ENCODE measurements at places on chromosomes 5 and 9.

GRCh38 chr9:135343837-135344522 lies 135.6 kb upstream of the PPP1R26 start:
- DNase-seq = no peak

- DNase-seq = no peak
These were observed 51.1 kb downstream of the P4HA2 start for GRCh38 chr5:132176521-132176945.

DNA sequence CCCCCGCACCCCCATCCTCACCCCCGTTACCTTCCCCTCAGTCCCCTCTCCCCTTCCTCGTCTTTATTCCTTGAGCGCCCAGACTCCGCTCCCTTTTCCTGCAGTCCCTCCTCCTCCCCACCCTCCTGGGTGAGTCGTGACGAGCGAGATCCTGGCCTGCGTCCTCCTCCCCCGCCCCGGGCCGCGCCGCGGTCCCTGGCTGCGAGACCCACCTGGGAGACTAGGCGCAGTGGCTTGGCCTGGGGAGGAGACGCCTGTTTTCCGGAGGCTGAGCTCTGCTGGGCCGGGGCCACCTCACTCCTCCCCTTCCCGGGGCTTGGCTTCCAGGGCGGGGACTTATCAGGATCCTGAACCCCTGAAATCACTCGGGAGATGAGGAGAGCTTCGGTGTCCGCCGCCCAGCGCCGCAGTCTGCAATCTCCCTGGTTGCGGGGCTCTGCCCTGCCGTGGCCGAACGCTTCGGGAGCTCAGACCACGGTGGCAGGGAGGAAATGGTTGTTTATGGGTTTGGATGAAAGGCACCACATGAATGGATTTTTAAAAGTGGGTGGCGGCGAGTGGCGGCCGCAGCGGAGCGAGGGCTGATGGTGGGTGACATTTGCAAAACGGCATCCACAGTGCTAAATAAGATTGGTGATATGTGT lies 984 bp downstream of the STXBP1 start:
- DNase-seq = no peak

DNA sequence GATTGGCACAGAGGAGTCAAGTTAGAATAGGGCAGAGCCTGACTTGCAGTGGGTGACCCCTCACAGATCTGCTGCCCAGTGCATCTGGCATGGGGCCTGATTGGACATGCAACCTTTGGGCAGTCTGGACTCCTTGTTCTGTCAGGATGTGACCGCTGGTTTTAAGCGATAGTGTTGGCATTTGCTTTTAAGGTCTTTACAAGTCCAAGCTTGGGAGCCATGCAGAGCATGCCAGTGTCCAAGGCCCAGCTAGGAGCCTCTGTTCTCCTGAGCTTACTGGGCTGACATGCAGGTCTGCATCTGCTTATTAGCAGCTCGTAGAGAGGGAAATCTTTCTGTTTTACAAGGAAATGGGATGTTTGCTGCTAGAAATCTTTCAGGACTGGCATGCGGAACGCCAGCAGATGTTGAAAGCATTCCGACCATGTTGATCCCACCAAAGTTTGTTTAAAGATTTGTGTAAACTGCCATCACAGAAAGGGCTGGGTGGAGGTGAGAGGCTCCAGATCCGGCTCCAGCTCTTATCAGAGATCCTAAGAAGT lies 27.5 kb downstream of the GADD45G start:
- DNase-seq = no peak

DNA sequence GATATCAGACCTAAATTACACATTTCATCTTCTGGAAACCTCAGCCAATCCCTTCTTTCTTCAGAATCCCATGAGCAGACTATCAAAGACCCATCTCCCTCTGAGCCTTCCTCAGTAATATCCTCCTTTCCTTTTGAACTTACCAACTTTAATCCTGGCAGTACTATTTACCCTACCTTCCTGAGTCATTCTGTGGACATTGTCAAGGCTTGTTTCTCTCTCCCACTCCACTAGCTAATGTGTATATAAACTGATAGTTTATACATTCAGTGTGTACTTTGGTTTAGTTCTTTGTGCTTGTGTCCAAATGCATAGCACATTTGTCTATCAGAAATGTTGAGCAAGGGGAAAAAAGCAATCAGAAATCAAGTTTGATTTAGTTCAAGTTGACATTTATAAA lies 568.3 kb downstream of the CSNK1G3 start:
- DNase-seq = no peak

GRCh38 chr5:14102666-14103065 lies 40.5 kb upstream of the TRIO start:
- no peak for DNase-seq

GRCh38 chr5:157384971-157385709 lies 74.9 kb upstream of the NIPAL4 start:
- DNase-seq = peak; percentile 100

GRCh38 chr5:133360693-133361472 lies 251.5 kb downstream of the FSTL4 start:
- DNase-seq = no peak

- no peak for DNase-seq
These were observed 13.8 kb downstream of the WWC1 start for GRCh38 chr5:168305281-168305680.

DNA sequence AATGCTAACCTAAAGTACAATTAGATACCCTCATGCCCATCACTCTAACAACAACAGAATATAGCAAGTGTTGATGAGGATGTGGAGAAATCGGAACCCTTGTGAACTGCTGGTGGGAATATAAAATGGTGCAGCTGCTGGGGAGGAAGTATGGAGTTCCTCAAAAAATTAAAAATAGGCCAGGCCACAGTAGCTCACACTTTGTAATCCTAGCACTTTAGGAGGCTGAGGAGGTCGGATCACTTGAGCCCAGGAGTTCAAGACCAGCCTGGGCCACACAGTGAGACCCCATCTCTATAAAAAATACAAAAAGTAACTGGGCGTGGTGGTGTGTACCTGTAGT lies 18.0 kb upstream of the MRNIP start:
- DNase-seq = no peak

DNA sequence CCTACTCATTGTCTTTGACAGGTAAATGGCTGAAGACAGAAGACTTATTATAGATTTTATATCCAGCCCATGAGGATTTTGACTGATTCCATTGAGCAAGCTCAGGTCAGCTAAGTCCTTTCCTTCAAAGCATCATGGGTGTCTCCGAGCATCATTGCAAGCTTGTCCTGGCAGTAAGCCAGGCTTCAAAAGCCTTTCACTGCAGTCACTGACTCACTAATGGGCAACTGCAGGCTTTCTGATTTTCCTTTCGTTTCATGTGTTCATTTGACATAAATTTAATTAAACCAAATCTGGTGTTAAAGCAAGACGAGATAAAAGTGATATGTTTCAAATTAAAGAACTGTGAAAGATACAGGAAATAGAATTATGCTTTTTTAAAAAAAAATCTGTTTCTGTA lies 426.2 kb downstream of the ANXA1 start:
- DNase-seq = no peak

DNA sequence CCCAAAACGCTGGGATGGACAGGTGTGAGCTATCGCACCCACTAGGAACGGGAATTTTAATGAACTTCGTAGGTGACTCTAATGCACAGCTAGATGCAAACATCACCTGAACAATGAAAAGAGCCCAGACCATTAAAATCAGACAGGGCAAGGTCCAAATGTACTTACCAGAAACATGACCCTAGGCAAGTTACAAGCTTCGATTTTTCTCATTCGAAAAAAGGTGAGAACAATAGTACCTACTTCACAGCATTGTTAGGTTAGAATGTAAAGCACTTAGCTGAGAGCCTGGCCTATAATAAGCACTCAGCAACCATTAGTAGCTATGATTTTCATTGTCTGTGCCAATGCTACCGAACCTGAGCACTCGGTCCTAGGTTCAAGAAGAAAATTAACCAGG lies 5.8 kb upstream of the KLHL3 start:
- no peak for DNase-seq

DNA sequence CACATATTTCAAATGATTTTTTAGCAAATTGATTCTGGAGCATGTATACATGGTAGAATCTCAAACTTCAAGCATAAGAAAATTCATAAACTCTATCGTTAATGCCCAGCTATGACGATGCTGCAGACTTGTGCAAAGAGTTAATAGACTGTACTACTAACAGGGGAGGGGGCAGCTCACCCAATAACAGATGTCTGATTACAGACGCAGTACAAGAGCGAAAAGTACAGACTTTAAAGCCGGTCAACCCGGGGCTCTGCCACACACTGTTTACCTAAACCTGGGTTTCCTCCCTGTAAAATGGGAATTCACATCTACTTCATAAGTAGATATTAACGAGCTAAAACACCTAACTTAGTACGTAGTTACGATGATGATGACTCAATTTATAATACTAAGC lies 651 bp downstream of the TRIM23 start:
- no peak for DNase-seq

DNA sequence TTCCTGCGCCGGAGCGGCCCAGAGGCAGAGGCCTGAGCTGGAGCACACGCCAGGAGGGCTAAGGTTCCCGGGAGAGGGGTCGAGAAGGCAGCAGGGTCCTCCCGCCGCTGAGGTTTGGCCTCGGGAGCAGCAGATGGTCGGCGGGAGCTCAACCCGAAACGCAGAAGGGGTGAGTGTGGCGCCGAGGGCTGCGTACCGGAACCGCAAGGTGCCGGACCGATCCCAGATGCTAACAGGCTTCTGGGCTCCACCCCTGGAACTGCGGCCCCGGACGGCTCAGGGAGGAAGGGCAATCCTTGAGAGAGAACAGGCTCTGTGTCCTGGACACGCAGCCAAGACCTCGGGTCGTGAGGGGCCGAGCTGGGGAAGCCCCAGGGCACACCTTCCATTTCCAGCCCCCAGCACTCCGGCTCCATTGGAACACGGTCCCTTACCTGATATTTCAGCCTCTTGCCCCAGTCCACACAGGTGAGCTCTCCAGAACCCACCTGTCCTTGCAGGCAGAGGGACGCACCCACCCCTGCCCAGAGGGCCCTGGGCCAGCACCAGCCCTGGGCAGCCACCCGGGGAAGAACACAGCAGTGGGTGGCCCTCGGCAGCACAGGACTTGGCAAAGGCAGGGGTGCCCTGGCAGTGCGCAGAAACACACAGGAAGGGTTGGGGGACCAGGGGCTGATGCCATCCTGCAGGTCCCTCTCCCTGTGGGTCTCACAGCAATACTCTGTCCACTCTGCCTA lies 1.4 kb downstream of the LHX3 start:
- DNase-seq = no peak

DNA sequence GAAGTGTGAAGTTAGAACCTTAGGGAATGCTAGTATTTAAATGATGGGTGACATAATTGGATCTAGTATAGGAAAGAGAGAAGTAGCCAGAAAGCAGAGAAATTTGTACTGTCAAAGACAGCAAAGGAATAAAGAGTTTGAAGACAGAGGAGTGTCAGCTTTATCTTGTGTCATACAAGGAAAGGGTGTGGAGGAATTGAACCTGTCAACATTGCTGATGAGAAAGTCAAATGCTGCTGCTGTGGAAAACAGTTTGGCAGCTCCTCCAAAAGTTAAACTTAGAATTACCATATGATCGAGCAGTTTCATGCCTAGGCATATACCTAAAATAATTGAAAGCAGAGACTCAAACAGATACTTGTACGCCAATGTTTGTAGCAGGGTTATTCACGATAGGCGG lies 63.7 kb downstream of the DENND4C start:
- DNase-seq = no peak

- DNase-seq = no peak
These were observed 150.5 kb upstream of the TLX3 start for GRCh38 chr5:171158581-171158980.

DNA sequence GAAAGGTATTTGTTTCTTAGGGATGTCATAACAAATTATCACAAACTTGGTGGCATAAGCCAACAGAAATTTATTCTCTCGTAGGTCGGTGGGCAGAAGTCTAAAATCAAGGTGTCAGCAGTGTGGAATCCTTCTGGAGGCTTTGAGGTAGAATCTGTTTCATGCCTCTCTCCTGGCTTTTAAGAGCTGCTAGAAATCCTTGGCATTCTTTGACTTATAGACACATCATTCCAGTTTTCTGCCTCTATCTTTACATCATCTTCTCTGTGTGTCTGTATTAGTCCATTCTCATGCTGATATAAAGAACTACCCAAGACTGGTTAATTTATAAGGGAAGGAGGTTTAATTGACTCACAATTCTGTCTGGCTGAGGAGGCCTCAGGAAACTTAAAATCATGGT lies 488.1 kb upstream of the PAPPA start:
- no peak for DNase-seq

DNA sequence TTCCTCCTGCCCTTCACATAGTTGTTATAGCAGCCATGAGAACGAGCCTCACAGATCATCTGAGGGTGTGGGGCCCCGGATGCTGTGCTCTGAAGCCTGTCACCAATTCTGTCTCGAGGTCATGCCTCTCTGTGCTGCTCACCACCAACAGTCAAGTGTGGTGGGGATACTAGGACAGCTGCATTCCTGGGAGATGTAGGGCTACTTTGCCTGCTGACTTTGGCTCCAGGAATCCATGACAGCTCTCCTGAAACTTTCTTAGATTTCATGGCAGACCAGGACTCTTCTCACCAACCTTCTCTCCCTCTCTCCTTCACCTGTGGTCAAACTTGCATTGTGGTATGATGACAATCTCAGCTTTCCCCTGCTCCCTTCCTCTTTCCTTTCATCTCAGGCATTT lies 395.9 kb downstream of the PSAT1 start:
- DNase-seq = no peak

- no peak for DNase-seq
These were observed 800.6 kb upstream of the CDH6 start for GRCh38 chr5:30392897-30393296.

DNA sequence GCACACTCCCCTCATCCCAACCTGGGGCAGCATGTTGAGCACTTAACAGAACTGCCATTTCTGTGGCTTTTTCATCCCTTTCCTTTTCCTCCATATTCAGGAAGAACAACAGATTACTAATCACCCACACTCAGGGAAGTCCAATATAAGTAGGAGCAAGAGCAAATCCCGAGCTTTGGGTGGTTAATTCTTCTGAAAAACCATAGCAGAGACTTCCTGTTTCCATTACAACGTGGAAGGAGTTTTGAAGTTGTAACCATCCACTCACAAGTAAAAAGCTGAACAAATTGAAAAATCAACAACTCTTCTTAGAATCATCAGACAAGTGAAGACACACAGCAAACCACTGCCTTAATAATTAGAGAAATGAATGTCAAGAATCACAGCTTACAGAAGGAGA lies 8.2 kb downstream of the CTSL start:
- DNase-seq = no peak

GRCh38 chr9:130150779-130151382 lies 21.3 kb upstream of the NCS1 start:
- no peak for DNase-seq
